ENCODE measurements at places on chromosomes 1 and 21.

DNA sequence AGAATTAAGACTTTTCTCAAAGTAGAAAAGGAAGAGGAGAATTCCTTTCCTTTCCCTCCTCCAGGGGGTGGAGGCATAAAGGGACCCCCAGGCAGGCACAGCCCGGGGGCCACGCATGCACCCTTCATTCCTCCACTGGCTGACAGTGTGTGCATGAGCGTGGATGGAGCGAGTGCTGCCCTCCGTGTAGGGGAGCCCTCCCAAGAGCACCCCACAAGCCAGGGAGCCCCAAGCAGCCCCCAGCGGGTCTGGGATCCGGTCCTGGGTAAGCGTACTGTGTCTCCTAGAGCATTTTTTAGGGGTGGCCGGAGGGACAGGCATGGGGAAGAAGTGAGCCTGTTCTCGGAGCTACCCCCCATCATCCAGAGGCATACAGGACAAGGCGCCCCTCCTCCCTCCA, 120.5 kb downstream of the SIK1 start:
- DNase-seq: no peak

DNA sequence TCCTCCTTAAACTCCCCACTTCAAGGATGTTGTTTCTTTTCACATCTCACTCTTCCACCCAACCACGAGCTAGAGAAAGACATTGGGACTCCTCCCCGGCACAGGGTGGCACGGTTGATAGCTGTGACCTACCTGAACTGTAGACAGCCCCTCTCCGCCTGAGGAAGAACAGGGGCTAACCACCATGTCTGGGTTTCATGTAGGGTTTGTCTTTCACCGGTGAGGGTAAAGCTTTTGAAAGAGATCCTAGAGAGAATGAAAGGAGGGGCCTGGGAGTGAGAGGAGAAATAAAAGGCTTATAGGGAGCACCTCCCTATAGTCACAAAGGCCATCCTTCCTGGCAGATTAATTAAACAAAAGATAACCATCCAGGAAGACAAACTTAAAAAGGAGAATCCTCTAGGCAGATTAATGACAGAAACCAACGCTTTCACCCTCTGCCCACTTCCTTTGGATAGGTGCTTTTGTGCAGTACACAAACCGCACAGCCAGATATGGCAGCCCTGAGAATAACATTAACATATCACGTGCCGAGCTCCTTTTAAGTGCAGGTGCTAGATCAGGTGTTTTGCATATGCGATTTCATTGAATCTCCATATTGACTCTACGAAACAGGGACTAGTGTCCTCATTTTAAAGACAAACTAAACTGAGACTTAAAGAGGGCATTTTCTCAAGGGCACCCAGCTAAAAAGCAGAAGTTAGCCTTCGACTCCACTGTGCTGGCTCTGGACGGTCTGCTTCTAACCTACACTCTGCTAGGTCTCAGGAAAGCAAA, 178.1 kb upstream of the RUNX1 start:
- peak; percentile 79 for DNase-seq

DNA sequence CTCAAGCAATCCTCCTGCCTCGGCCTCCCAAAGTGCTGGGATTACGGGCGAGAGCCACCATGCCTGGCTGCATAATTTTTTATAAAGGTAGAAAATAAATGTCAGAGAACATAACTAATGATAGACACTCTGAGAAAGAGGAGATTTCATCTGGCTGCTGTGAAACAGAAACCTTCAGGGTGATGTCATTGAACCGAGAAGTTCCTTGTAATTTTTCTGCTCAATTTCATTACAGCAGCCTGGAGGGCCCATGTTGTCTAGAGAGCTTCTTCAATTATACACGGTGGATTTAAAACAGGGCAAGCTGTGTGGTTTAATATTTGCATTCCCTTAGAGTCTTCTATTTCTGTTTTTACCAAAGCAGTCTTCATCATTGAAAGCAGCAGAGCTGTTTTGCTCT, 64.3 kb upstream of the MORC3 start:
- no peak for DNase-seq

- DNase-seq: no peak
Observed at GRCh38 chr1:91533361-91534024, 32.8 kb downstream of the CDC7 start.

- DNase-seq: no peak
Observed at GRCh38 chr1:78699813-78700212, 50.2 kb downstream of the IFI44 start.

- DNase-seq: no peak
Observed at GRCh38 chr21:39152271-39152670, 31.0 kb downstream of the PSMG1 start.

DNA sequence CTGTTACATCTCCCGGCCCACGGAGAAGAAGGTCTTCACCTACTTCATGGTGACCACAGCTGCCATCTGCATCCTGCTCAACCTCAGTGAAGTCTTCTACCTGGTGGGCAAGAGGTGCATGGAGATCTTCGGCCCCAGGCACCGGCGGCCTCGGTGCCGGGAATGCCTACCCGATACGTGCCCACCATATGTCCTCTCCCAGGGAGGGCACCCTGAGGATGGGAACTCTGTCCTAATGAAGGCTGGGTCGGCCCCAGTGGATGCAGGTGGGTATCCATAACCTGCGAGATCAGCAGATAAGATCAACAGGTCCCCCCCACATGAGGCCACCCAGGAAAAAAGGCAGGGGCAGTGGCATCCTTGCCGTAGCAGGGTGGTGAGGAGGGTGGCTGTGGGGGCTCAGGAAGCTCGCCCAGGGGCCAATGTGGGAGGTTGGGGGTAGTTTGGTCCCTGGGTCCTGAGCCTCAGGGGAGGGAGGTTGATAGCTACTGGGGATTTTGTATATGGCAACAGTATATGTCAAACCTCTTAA, 2.3 kb downstream of the GJB4 start:
- no peak for DNase-seq

DNA sequence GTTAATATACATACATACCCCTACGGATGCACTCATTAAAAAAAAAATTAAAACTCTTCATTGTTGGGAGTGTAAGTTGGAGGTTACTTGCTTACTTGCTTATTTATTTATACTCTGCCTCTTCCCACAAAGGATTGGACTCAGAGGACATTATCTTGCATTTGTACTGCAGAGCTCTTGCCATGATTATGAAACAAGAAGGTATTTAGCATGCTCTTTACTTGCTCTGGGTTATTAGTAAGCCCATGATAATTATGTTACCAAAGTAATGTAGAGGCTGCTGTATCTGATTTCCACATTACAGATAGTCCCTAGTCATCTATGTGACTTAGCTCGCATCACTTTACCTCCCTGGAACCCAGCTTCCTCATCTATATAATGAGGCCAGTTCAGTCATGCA, 355.1 kb upstream of the PTBP2 start:
- DNase-seq: no peak
